CD8-positive, alpha-beta memory T cell (primary cell): ENCODE measurements at places on chromosomes 5 and 9.

DNA sequence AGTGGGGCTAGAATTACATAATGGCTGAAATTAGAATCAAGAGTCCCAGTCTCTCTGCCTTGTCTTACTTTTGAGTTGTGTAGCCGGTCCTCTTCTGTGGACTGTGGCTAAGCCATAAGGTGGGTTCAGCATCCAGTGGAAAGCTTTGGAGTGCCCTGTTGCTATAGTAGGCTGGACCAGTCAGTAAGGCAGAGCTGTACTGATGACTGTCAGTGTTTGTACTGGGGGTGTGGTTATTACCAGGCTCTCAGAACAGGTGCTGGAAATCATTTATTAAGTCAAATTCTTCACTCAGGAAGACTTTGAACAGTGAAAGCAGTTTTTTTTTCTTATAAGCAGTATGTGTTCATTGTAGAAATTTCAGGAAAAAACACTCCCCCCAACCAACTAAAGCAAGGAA is 129.4 kb downstream of the ZSWIM6 start:
- DNase-seq = no peak

DNA sequence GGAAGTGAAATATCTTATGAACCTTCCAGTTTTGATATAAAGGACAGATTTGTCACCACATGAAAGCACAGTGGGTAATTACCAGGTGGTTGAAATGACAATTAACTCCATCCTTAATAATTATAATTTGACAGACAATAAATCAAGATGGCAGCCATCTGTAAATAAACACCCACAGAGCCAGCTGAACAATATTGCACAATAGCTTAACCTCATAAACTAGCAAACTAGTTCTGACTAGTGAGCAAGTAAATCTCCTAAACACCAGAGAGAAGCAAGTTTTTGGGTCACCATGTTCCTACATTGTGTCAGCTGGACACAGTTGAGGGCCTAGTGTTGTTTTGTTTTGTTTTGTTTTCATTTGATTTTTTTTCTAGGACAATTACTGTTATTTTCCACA is 577.4 kb downstream of the ACTL7B start:
- DNase-seq = no peak

GRCh38 chr5:149151717-149152116 is 10.4 kb downstream of the ABLIM3 start:
- no peak for DNase-seq

- no peak for DNase-seq
These were observed 205.2 kb downstream of the AOPEP start for GRCh38 chr9:94931740-94932139.

DNA sequence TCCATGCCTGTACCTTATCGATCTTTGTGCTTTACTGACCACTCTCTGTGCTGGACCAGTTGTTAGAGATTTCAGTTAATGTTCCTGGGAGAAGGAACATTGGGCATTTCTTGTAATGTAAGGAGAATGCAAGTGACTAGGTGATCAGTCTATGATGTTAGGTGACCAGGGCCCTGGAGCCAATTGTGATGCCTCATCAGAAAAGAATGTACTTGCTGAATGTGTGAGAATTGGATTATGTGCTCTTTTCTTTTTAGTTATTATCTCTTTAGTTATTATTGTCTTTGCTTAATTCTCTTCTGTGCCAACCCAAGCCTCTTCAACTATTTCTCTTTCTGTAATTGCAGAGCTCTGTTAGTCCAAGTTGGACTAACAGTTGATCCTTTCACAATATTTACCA is 92.9 kb downstream of the LRRC70 start:
- no peak for DNase-seq

DNA sequence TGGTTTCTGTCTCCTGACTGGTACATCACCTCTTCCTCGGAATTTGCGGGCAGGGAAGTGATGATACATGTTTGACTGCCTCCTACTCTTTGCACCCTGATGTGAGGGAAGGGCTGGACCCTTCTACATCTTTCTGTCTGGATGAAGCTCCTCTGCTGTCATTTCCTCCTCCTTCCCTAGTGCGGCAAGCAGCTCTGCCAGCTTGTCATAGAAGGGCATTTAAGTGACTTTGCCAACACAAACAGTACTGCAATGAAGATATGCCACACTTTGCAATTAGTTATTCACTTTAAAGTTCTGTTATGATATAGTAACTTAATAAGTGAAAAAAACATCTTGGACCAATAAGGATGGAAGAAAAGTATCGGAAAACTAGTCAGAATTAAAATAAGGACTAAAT is 48.5 kb upstream of the ABL1 start:
- DNase-seq = no peak

DNA sequence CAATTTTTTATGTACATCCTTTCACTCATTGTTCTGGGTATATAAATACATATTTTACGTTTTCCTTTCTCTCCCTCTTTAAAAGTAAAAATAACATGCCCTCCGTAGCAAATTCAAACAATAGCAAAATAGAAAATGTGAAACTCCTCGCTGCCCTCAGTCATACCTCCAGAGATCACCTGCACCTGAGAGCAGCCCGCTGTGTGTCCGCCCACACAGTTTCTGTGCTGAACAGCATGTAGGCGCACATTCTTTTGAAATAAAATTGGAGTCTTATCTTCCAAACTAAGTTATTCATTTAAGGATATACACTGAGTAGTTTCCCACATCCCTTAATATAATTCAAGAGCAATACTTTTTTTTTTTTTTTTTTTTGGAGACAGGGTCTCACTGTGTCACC is 255.7 kb downstream of the AOPEP start:
- no peak for DNase-seq

DNA sequence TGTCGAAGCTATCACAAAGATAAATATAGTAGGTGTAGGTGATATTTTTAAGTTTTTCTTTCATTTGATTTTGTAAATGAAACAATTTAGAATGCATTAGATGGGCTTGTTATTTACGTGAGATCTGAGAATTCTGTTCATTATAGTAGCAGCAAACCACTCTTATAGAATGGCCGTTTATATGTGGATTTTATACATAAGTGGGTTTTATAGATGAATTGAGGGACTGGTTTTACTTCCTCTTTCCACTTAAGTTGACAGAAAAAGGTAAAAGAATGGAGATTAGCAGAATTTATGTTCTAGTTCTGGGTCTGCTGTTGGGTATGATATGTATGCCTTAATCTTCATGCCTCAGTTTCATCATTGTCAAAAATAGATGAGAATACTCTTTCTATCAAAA is 5.6 kb downstream of the RMI1 start:
- DNase-seq = no peak

- DNase-seq = no peak
These were observed 160.4 kb downstream of the SIL1 start for GRCh38 chr5:139037732-139038131.

- DNase-seq = no peak
These were observed 171.3 kb upstream of the ZNF462 start for GRCh38 chr9:106691627-106692026.

GRCh38 chr5:140181525-140181924 is 6.5 kb downstream of the CYSTM1 start:
- no peak for DNase-seq

DNA sequence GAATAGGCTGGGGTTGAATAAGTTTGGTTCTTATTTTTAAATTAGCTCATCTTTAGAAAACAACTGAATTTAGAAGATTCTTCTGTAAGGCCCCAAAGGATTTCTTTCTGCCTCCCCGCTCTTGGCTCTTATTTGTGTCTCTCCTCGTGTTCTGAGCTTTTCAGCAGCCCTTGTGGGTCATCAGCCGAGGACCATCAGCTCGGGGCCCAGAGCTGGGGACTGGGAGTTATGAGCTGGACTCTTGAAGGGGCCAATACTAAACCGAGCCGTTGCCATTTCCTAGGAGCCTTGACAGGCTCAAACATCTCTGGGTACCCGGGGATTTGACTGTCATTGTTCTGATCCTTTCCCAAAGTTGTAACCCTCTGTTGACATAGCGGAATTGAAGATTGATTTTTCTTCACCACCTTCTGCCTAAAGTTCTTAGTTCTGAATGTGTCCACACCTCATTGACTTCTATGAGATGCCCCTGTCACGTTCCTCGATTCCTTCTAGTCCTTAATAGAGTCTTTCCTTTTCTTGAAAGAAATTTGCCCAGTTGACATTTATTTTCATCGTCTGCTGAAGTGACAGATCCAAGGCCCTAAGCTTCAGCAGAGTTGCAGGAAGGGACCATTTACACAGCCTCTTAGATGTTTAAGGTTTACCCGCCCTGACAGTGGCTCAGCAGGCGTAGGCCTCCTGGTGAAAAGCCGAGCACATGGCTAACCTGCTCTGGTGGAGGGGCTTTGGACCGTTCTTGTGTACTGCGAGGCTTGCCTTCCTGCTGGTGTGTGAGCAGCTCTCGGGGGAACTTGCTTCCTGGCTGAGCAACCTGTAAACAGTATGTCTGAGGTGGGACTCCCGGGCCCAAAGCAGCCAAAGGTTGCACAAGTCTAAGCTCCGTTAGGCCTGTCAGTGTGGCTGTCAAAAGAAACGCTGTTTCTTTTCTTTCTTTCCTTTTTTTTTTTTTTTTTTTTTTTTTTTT is 24.0 kb downstream of the ABL1 start:
- no peak for DNase-seq

- DNase-seq = no peak
These were observed 522.3 kb upstream of the NUDT12 start for GRCh38 chr5:104084896-104085295.

DNA sequence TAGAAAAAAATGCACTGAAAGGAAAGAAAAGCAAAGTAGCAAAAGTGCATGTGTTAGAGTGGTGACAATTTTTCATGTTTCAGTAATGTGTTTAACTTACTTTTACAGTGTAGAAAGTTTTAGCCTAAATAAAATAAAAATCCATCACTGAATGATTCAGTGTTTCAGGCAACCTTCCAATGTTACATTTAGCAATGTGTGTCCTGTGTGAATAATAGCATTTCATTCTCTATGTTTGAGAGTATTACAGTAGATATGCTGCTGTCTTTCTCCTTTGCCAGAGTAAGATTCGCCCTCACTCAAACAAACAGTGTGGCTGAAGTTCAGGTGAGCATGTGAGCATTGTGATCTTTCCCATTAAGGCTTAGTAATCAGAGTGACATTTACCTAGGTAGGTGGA is 171.1 kb downstream of the TARS1 start:
- DNase-seq = no peak

GRCh38 chr5:5886812-5887486 is 464.5 kb downstream of the ICE1 start:
- DNase-seq = no peak

GRCh38 chr9:6132650-6133049 is 83.0 kb upstream of the IL33 start:
- no peak for DNase-seq

DNA sequence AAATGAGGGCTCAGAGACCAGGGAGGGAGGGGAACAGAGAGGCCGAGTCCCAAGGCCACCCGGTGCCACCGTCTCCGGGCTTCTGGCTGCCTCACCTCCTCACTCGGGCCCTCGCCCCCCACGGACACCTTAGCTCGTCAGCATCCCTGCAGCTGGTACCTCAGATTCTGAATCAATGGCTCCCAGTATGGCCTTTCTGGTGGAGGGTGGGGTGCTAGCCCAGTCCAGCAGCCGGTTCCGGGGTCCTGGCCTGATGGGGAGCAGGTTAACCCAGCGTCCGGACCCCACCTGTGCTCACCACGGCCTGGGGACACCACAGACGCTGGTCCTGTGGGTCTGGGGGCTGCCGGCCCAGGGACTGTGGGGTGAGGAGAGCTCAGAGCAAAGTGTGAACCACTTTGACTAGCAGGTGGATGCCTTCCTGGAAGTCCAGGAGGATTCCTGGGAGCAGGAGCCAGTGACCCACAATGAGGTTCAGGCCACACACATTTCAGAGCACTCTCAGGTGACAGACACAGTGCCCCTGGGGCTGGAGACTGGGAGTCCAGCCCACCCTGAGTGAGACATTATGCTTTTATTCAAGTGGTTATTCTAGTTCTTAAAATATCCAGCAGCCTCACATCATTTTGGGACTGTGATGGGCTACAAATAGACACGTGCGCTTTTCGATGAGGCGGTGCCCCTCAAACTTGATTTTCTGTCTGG is 53.3 kb downstream of the AHRR start:
- DNase-seq = no peak

GRCh38 chr5:164027738-164028137 is 522.3 kb downstream of the MAT2B start:
- no peak for DNase-seq

GRCh38 chr5:120528609-120529008 is 64.5 kb downstream of the PRR16 start:
- no peak for DNase-seq

GRCh38 chr9:82487935-82488312 is 499.4 kb downstream of the SPATA31D1 start:
- DNase-seq = no peak

- DNase-seq = no peak
These were observed 28.9 kb downstream of the CERT1 start for GRCh38 chr5:75482482-75482881.

- DNase-seq = no peak
These were observed 103.9 kb downstream of the VAV2 start for GRCh38 chr9:133888048-133888808.

DNA sequence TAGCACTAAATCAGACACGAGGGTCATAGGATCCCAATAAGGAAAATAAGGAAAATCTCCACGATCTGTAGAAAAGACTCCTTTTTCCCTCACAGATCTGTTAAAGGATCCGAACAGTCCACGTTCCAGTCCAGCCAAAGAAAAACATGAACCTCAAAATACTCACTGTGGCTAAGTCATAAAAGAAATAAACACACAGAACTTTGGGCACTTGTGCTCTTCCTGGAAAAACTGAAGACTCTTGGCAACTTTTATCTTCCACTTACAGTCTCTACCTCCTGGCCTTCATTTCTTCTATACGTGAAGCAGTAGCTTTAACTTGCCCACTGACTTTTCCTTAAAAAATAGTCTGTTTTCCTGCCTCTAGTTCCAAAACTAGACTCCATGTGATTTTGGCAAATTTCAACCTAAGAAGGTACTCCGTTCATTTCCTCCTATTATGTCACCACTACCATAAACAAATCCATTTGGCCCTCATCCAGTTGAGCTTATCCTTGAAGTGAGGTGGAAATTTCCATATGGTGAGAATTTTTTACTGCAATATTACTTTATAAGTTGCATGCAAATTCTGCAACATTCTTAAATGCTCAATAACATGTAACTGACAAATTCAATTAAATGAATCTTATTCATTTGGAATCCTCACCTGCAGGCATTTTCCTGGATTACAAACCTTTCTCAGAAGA is 5.3 kb upstream of the LHFPL2 start:
- no peak for DNase-seq

- DNase-seq = no peak
These were observed 5.5 kb upstream of the EHMT1 start for GRCh38 chr9:137613259-137613658.

- no peak for DNase-seq
These were observed 332.3 kb downstream of the BRINP1 start for GRCh38 chr9:119036969-119037368.

- DNase-seq = no peak
These were observed 125.4 kb upstream of the BOD1 start for GRCh38 chr5:173741729-173742431.

GRCh38 chr5:142630927-142631539 is 54.9 kb downstream of the FGF1 start:
- DNase-seq = no peak

- DNase-seq = no peak
These were observed 127.6 kb upstream of the RPS23 start for GRCh38 chr5:82405618-82406204.

GRCh38 chr9:19698960-19699359 is 89.9 kb downstream of the SLC24A2 start:
- no peak for DNase-seq

- no peak for DNase-seq
These were observed 57.4 kb downstream of the SCAI start for GRCh38 chr9:125085703-125086477.
